ENCODE measurements at places on chromosomes 2 and 18. TPM values are rescaled to one million over a fixed set of nuclear protein-coding genes. Genes with fewer than 3 reads are reported as not detected.

POTEJ gene
- total RNA-seq = not detected

CERKL gene
- total RNA-seq = 0.15 TPM

LYPD6 gene
- total RNA-seq = 0.33 TPM

TDRD15 gene
- not detected for total RNA-seq

CAVIN2 gene
- 21.0 TPM for total RNA-seq

SLC14A1 gene
- 81.0 TPM for total RNA-seq

REG3A gene
- total RNA-seq = not detected

FASTKD2 gene
- 55.6 TPM for total RNA-seq

CASP8 gene
- 22.0 TPM for total RNA-seq

TMEM178A gene
- total RNA-seq = 1.0 TPM

EFR3B gene
- total RNA-seq = 0.83 TPM

DSEL gene
- 156 TPM for total RNA-seq

PROM2 gene
- total RNA-seq = 0.83 TPM

IL36RN gene
- total RNA-seq = not detected

TMEM182 gene
- 2.0 TPM for total RNA-seq

NEU4 gene
- total RNA-seq = not detected

CLHC1 gene
- 8.9 TPM for total RNA-seq

IL37 gene
- total RNA-seq = not detected

Data from smooth muscle cell of trachea (primary cell).